ENCODE measurements at places on chromosomes 11 and 22. TPM values are rescaled to one million over a fixed set of nuclear protein-coding genes. Genes with fewer than 3 reads are reported as not detected.

GRCh38 chr11:116986521-116987105, 111.6 kb downstream of the SIK3 start:
- DNase-seq, result no peak

The C11orf24 gene
- total RNA-seq, result 50.5 TPM

GRCh38 chr11:69008737-69009440, 4.2 kb downstream of the MRGPRF start:
- DNase-seq, result peak; percentile 61

DNA sequence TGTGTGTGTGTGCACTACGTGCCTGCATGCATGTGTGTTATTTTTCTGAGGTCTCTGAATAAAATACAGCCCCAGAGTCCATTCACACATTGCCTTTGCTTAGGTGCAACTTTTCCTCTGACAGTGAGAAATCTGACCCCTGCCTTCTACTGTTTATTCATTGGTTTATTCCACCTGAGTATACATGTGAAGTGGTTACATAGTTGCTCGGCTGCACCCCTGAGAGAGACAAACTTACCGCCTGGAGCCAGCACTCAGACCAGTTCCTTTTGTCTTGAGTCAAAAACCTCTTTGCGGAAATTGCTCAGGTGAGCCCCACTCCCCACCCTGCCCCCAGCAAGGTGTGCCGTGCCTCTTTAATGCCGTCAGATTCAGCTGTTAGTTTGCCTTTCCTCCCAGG, 363.6 kb downstream of the BRD1 start:
- DNase-seq, result no peak

DNA sequence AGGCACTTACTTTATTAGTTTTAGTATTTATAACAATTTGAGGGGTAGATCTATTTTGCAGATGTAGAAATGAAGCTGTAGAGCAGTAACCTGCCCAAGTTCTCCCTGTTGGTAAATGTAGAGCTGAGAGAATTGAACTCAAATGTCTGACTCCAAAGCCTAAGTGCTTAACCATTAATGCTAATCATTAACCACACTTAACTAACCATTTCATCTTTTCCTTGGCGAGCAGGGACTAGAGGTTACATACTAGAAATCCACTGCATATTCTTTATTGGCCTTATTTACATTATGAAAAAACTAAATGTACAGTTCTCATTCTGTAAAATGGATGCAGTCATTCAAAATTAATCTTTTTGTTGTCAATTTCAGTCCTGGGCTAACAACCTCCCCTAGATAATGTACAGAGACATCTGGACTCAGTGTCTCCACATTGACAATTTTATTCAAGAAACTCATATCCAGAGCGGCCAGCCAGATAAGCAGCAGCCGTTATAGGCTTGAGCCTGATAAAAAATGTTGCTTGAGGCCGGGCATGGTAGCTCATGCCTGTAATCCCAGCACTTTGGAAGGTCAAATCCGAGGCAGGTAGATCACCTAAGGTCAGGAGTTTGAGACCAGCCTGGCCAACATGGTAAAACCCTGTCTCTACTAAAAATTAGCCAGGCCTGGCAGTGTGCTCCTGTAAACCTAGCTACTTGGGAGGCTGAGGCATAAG, 76.7 kb upstream of the PICALM start:
- DNase-seq, result no peak

The PHF21B gene
- total RNA-seq, result 60.3 TPM

The OR8D4 gene
- not detected for total RNA-seq

GRCh38 chr11:26522912-26523610, 49.0 kb downstream of the MUC15 start:
- peak; percentile 80 for DNase-seq

GRCh38 chr11:111444040-111444439, 65.0 kb upstream of the POU2AF1 start:
- no peak for DNase-seq

The CNTF gene
- 3.5 TPM for total RNA-seq

The MS4A3 gene
- total RNA-seq, result not detected

- no peak for DNase-seq
Observed at GRCh38 chr11:62985041-62985750, 429 bp upstream of the SLC22A6 start.

DNA sequence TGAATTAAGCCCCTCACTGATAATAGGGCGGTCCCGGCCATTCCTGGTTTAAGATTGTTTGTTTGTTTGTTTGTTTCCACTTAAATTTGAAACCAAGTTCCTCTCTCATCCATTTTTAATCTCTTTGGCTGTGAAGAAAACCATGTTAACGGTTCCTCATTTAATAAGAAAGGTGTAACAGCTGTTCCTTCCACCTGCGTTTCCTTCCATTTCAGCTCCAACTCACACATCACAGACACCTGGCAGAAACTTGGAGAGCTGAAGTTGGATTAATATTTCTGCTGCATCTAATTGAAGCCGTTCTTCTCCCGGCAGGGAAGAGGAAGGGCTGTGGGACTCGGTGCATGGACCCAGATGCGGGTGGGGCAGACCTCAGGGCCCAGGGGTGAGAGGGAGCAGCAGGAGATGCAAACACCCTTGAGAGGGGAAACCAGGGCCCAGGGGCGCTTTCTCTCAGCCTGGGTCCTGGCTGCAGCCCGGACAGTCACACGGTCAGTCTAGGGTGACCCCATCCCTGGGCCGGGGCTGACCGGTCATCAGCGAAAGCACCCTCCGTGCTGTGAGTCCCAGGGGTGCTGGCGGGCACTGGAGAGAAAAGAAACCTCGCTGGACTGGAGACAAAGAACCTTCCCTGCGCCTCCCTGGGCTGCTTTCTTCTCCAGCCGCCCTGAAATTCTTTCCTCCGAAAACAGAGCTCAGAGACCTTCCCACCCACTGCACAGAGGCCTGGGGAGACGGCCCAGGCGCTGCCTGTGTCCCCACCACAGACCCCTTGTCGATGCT, 242.0 kb downstream of the BRD1 start:
- no peak for DNase-seq

DNA sequence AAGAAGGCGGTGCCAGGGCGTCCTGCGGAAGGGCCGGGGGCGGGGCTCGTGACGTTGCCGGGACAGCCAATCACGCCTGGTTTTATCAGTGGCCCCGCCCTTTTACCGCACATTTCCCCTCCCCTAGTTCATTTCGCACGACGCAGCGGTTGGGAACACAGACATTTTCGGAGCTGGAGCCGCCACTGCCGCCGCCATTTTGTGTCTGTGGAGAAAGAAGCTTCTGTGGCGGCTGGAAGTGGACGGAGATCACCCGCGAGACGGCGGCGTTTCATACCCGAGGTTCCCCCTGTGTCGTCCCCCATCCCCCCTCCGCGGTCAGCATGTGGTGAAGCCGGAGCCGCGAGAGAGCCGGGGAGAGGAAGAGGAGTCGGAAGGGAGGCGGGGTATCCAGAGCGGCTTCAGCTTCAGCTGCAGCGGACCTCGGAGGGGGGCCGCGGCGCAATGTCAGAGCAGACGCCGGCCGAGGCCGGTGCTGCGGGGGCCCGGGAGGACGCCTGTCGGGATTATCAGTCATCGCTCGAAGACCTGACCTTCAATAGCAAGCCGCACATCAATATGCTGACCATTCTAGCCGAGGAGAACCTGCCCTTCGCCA, at the start of gene PCF11:
PCF11 (plus strand) TSS at position 136 of the 598 bp plus-strand sequence; CDS start at position 445, 309 bp downstream.
- no peak for DNase-seq

The ZFP91 gene
- total RNA-seq, result 32.6 TPM

- no peak for DNase-seq
Observed at GRCh38 chr11:28963187-28963586, 855.0 kb downstream of the METTL15 start.

The KCNC1 gene
- 0.04 TPM for total RNA-seq

GRCh38 chr22:38172832-38173640, 8.6 kb downstream of the PLA2G6 start:
- no peak for DNase-seq

- DNase-seq, result peak; percentile 87
Observed at GRCh38 chr11:74311352-74311926, at the start of gene P4HA3. TSS of gene P4HA3 (minus strand) at chr11:74311640. CDS start at chr11:74311611, 29 bp downstream.

The CD248 gene
- total RNA-seq, result 1.5 TPM

GRCh38 chr22:27523711-27524110, 277.8 kb downstream of the MN1 start:
- no peak for DNase-seq

- DNase-seq, result no peak
Observed at GRCh38 chr11:2926611-2927051, 2.6 kb downstream of the PHLDA2 start.

The VPREB3 gene
- 0.50 TPM for total RNA-seq

DNA sequence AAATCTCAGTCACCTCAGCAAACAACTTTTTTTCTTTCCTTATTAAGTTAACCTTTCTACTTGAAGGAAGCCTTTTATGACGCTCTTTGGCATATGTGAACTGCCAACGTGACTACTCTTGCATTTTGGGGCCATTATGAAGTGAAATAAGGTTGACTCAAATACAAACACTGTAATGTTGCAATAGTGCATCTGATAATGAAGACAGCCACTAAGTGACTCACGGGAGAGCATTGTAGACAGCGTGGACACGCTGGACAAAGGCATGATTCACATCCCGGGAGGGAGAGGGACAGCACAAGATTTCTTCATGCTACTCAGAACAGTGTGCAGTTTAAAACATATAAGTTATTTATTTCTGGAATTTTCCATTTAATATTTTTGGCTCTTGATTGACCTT, 560.8 kb downstream of the ETS1 start:
- no peak for DNase-seq

DNA sequence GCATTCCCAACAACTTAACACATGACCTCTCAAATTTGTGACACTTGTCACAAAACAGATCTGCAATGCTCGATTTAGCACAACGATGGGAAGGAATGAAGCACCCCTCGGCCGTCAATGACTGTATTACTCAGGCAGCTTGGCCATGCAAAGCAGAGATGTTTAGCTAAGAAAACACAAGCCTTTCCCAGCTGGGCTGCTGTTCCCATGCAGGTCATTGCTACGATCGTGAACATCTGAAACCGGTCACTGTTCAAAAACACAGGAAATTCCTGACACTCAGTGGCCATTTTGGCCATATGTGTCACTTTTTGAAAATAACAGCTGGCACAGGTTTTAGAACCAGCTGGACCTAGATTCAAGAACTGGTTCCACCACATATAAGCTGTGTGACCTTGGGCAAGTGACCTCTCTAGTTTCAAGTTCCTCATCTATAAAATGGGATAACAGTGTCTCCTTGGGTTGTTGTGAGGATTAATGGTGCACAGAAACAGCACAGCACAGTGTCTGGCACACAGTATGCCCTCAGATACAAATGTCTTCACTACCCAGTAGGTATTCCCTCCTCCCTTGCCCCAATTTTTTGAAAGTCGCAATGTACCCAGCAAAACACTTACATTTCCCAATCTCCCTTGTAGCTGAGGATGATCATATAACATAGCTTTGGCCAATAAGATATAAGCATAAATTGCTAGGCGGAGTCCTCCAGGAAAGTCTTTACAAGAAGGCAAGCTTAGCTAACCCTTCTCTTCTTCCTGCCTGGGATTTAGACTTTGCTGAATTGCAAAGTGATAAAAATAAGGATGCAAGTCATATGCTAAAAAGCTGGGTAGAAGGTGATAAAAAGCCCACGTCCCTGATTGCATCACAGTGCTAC, 93.1 kb downstream of the C11orf58 start:
- DNase-seq, result no peak

DNA sequence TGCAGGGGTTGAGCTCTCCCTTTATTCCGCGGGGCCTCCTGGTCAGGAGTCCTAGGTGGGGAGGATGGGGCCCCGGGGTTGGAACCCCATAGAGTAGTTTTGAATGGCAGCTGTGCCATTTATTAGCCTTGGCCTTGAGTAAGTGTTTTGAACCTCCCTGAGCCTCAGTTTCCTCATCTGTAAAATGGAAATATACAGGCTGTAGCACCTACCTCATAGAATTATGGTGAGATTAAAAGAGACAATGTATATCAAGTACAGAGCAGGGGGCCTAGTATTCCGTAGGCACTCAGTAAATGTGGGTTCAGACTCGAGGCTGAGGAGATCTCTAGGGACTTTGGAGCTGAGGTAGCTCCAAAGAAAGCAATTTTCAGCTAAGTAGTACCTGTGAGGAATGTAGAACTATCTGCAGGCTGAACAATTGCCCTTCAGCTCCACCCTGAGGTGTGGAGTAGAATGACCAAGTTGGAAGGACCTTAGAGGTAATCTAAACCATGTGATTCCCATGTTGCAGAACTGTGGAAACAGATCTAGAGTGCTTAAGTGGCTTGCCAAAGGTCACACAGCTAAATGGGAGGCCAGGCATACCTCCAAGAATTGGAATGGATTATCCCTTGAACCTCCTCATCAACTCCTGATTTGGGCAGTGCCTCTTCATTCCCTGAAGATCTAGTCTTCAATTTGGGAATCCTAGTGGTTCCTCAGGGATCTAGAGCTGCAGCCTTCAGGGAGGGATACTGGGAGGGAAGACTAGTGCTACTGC, 682 bp downstream of the PGAP2 start:
- DNase-seq, result peak; percentile 51

The MFRP gene
- total RNA-seq, result not detected

DNA sequence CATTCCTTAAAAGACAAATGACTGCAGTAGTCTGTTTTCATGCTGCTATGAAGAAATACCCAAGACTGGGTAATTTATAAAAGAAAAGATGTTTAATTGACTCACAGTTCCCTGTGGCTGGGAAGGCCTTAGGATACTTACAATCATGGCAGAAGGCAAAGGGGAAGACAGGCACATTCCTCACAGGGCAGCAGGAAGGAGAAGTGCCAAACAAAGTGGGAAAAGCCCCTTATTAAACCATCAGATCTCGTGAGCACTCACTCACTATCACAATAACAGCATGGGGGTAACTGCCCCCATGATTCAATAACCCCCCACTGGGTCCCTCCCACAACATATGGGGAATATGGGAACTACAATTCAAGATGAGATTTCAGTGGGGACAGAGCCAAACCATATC, 16.4 kb upstream of the OR2AT4 start:
- no peak for DNase-seq

The APOL5 gene
- total RNA-seq, result not detected

DNA sequence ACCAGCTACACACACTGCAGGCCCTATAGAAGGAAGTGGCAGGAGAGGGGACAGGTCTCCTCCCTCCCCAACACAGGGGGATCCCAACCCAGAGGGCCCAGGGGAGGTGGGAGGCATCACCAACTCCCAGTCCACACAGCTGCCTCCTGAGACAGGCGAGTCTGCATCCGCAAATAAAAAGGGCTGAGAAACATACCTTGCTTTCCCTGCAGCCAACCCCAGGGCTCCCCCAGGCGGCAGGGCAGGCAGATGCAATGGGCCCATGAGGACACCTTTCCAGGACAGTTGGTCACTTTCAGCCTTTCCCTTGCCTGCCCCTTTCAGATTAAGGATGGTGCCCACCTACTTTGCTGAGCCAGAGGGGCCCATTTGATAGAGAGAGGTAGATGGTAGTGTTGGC, 180.0 kb downstream of the BRD1 start:
- no peak for DNase-seq

- DNase-seq, result no peak
Observed at GRCh38 chr11:117750357-117750756, 46.7 kb downstream of the DSCAML1 start.

GRCh38 chr11:115170133-115170815, 333.9 kb downstream of the CADM1 start:
- no peak for DNase-seq

GRCh38 chr11:86555866-86556265, 116.5 kb downstream of the ME3 start:
- no peak for DNase-seq

GRCh38 chr22:31972180-31972579, 27.8 kb downstream of the YWHAH start:
- no peak for DNase-seq

- no peak for DNase-seq
Observed at GRCh38 chr11:17458268-17458667, 18.4 kb downstream of the ABCC8 start.

GRCh38 chr22:39825661-39826102, 67.9 kb downstream of the ENTHD1 start:
- DNase-seq, result no peak

GRCh38 chr22:22156716-22157347, 87.8 kb upstream of the VPREB1 start:
- peak; percentile 68 for DNase-seq

The ZC3H12C gene
- 4.4 TPM for total RNA-seq

The HTR3A gene
- 4.1 TPM for total RNA-seq
